ENCODE measurements at places on chromosomes 4 and X. TPM values are rescaled to one million over a fixed set of nuclear protein-coding genes. Genes with fewer than 3 reads are reported as not detected.

The AMBN gene
- not detected for total RNA-seq

The LARP1B gene
- 13.5 TPM for total RNA-seq

The SOX3 gene
- total RNA-seq = not detected

The GYG2 gene
- 4.0 TPM for total RNA-seq

The MBTPS2 gene
- 8.8 TPM for total RNA-seq

The PNMA5 gene
- total RNA-seq = not detected

The ENAM gene
- total RNA-seq = not detected

The MAGEB4 gene
- total RNA-seq = not detected

The MAGIX gene
- total RNA-seq = 1.1 TPM

The LUZP4 gene
- not detected for total RNA-seq

The HERC6 gene
- total RNA-seq = 2.9 TPM

The ZNF711 gene
- total RNA-seq = not detected

The DUX4 gene
- not detected for total RNA-seq

The MAB21L2 gene
- total RNA-seq = 0.07 TPM

The PDE5A gene
- 46.2 TPM for total RNA-seq

All from MG63 (cell line).